ELF-1 (cell line): ENCODE measurements at places on chromosomes 3 and 15.

GRCh38 chr3:120498556-120499346 lies 48.0 kb upstream of the FSTL1 start:
- DNase-seq: peak; percentile 18

GRCh38 chr15:64851503-64851840 lies 9.8 kb downstream of the PLEKHO2 start:
- DNase-seq: peak; percentile 74

DNA sequence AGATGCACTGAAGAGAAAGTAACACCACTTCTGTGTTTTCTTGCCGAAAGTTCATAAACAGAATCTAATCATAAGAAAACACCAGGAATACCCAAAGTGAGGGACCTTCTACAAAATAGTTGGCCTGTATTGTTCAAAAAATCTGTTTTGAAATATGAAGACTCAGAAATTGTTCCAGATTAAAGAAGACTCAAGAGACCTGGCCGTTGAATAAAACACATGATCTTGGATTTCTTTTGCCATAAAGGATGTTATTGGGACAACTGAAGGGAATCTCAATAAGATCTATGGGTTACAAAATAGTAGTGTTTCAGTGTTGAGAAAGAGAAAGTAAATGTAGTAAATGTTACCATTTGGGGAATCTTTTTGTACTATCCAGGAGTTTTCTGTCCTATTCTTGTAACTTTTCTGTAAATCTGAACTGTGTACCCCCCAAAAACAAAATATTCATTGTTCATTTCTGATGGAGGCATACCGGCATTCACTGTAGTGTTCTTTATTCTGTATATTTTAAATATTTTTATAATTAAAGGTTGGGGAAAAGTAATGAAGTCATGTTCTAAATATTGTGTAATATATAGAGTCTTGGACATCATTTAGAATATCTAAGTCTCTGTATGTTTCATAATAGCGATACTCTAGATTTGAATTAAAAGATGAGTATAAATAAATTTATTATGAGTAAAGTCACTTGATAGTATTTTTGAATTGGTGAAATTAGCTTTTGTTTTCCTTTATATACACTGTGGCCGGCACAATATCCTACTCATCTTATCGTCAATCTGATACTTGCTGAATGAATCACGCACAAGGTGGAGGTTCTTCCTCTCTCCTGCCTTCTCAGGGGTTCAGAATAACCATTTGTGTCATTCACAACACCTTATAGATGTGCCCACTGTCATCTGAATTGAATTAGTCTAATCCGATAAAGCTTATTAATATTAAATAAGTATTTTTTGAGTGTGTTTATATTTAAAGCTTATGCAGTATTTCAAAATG lies 66.7 kb downstream of the TRAK1 start:
- no peak for DNase-seq

- DNase-seq: peak; percentile 73
These were observed 17.7 kb downstream of the EEFSEC start for GRCh38 chr3:128170866-128171516.

GRCh38 chr15:63991706-63992105 lies 54.6 kb downstream of the DAPK2 start:
- no peak for DNase-seq

GRCh38 chr15:98715890-98716443 lies 67.6 kb downstream of the IGF1R start:
- DNase-seq: no peak

GRCh38 chr3:105959851-105960250 lies 91.0 kb upstream of the CBLB start:
- peak; percentile 58 for DNase-seq

DNA sequence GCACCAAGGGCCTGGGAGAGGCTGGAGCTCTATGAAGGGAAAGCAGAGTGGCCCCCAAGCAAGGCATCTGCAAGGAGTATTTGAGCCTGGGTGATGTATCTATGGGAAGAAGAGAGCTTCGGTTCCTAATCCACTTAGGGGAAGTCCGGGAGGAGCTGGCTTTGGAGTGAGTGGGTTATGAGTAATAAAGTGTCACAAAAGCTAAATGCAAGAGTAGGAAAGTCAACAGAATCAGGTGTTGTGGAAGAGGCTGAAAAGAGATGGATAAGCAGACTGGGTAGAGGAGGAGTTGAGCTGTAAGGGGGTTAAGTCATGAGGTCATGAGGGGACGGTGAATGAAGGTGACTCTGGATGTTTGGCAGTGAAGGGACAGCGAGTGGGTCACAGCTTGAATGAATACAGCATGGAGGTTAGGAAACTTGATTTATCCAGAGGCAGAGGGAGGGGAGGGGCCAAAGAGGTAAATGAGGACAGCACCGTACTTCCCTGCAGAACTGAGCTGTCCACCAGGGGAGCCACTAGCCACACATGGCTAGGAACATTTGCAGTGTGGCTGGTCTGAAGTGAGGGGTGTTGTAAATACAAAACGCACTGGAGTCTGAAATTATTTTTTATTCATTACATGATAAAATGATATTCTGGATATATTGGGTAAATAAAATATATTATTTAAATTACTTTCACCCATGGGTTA lies 83.3 kb downstream of the ADCY5 start:
- peak; percentile 58 for DNase-seq

DNA sequence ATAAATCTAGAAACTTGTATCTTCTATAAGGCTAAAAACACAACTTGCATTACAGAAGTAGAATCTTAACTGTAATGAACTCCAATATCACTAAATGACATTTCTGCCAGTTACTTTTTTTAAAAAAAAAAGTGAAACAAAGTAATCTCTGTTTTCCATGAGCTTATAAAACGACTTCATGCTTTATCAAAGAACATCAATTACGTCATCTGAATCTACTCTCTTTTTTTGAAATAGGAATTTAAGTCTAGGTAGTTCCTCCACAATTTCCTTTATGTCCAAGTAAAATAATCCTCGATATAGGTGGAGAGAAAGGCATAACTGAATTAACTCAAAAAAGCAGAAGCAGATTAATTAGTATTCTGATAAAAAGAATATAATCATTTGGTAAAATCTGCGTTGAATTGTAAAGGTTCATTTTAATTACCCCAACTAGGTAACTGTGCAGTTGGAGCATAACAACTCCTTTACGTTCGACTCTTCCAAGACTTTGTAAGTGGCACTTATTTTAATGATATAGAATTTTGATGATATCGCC lies 1.4 kb downstream of the UACA start:
- no peak for DNase-seq

- no peak for DNase-seq
These were observed 34.3 kb downstream of the U2SURP start for GRCh38 chr3:143035466-143036211.

DNA sequence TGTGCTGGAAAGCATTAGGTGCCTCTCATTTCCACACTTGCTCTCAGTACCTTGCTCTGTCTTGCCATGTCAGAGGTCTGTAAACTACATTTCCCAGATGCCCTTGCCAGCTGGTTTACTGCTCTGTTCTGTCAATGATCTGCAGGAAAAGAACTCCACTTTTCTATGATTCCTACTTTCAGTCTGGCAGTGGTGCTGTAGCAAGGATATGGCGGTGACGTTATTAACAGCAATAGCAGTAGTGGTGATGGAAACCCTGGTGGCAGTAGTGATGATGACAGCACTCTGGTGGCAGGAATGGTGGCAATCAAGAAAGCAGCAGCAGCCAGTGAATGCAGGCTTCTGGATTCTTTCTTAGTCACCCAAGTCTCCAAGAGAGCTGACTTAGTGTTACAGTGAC lies 665.2 kb downstream of the DIPK2A start:
- DNase-seq: peak; percentile 49

DNA sequence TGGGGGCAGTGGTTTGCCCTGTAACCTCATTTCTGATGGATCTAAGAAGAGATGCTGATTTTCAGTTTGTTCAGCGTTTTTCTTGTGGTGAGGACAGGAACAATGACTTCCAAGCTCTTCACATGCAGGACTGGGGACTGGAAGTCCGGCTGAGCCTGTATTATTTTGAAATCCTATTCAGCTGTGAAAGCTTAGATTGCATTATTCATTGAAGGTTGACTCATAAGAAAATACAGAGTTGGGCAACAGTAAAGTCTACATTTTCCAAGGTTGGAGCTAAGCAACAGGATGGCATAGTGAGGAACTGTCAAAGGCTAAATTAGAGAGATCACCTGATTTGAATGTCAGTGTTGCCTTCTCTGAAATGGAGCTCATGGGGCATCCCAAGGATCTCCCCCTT lies 230.9 kb upstream of the FEZF2 start:
- no peak for DNase-seq

DNA sequence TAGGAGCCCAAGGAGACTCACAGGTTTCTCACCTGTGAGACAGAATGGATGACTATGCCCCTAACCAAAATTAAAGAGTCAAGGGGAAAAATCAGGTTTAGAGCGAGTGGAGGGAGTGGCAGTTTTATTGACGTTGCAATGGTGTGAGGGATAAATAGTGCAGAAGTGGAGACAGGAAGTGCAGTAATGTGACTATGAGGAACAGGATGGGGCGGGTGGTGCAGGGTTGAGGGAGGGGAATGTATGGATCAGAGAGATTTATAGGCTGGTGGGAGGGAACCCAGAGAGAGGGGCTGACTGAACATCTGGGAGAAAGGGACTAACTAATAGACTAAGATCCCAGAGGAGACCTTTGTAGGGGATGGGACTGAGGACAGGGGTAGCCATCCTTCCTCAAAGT lies 26.5 kb downstream of the EIF2AK4 start:
- DNase-seq: no peak

GRCh38 chr3:76487446-76487845 lies 552.5 kb upstream of the ROBO2 start:
- DNase-seq: no peak

GRCh38 chr15:63447017-63447676 lies 57.2 kb upstream of the USP3 start:
- no peak for DNase-seq

- DNase-seq: no peak
These were observed 1.7 kb upstream of the COL7A1 start for GRCh38 chr3:48596676-48597407.

DNA sequence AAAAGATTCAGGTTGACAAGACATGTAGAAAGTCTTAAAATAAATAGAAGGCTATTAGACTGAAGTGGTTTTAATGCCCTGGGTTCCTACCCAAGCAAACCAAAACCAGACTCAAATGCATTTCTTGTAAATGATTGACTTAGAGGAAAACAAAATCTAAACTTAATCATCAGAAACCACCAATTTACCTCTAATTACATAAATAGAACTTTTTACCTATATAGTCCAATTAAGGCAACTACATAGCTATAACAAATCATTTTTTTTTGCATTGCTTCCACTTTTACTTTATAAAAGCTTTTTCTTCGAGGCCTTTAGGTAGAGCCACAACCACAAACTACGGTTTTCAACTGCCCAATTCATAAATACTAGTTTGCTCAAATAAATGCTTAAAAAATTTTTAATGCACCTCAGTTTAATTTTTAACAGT lies 231.3 kb upstream of the ARHGEF26 start:
- no peak for DNase-seq

DNA sequence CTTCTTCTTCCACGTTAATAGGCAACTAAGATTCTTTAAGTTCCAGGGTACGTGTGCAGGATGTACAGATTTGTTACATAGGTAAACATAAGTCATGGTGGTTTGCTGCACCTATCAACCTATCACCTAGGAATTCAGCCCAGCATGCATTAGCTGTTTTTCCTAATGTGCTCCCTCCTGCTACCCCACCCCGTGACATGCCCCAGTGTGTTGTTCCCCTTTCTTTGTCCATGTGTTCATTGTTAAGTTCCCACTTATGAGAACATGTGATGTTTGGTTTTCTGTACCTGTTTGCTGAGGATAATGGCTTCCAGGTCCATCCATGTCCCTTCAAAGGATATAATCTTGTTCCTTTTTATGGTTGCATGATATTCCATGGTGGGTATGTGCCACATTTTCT lies 21.1 kb downstream of the GTF2A2 start:
- DNase-seq: no peak

- DNase-seq: peak; percentile 94
These were observed 36.0 kb downstream of the TM2D3 start for GRCh38 chr15:101615986-101616848.

GRCh38 chr3:143753456-143753855 lies 94.8 kb downstream of the SLC9A9 start:
- no peak for DNase-seq

GRCh38 chr3:197736010-197736490 lies 654 bp downstream of the RUBCN start:
- peak; percentile 58 for DNase-seq

- no peak for DNase-seq
These were observed 42.9 kb upstream of the ASB14 start for GRCh38 chr3:57335283-57335938.

- DNase-seq: no peak
These were observed 14.4 kb upstream of the KY start for GRCh38 chr3:134665243-134665642.

- DNase-seq: no peak
These were observed 3.1 kb upstream of the PLA2G4F start for GRCh38 chr15:42159381-42160015.

GRCh38 chr3:194852831-194853508 lies 167.3 kb downstream of the FAM43A start:
- peak; percentile 66 for DNase-seq

DNA sequence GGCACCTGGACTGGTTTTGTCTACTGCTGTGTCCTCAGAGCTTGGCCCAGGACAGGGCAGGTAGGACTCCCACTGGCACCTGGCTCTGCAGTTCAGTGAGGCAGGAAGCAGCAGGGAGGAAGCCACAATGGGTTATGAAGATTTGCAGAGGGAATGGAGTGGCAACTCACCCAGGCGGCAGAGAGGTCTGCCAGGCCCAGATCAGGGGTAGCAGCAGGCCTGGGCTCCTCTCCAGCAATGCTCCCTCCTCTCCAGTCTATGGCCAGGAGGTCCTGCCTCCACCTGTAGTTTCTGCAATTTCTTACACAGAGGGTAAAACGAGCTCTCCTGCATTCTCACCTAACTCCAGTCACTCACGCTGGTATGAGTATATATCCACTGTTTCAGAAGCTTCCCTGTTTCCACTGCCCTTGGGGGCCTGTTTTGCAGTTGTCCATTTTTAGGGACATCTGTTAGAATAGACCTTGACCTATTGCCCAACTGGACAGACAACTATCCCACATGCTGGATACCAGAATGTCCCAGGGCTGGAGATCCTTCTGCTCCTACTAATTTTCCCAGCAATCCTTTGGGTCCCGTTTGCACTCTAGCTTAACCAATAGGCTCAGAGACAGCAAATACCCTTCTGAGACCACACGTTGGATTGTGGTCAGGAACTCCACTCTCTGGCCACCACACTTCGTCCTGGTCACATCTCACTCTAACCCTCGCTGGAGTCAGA lies 35.2 kb downstream of the HMCES start:
- DNase-seq: peak; percentile 64

DNA sequence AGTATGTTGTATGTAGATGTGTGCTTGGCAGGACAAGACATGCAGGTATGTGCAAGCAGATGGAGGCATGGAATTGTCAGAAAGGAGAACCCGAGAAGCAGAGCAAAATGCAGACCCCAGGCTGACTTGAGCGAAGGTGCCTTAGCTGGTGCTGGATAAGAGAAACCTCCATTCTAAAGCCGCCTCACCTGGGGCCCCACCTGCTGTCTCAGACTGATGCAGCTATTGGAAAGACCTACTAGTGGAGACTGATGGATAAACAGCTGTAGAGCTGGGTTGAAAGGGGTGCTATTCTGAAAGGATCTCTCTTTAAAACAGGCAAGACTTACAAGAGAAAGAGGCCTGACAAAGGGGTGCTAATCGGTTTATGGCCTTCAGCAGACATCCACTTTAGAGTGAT lies 86.2 kb downstream of the EPHB1 start:
- DNase-seq: no peak

- DNase-seq: no peak
These were observed 54.3 kb downstream of the EBLN2 start for GRCh38 chr3:73115806-73116205.

- DNase-seq: no peak
These were observed 946.9 kb downstream of the EPHA3 start for GRCh38 chr3:90054311-90054710.

GRCh38 chr3:184986366-184986889 lies 166.4 kb downstream of the C3orf70 start:
- DNase-seq: no peak
